ENCODE measurements at places on chromosomes 5 and 9. TPM values are rescaled to one million over a fixed set of nuclear protein-coding genes. Genes with fewer than 3 reads are reported as not detected.

DNA sequence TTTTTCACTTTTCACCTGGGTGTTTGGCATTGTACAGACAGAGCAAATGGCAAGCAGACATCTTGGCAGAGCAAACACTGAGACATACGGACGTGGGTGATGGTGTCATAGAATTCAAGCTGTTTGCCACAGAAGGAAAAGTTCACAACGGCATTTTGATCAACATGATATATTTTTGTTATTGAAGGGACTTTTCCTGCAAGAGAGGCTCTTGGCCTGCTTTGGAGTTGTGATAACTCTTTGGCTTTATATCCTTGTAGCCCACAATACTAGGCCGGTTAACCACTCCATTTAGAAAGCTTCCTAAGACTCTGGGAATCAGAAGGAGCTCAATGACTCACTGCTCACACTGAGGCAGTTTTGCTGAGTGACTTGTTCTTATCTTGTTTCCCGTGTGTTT, 1038.3 kb downstream of the TLE1 start:
- DNase-seq, result no peak

GRCh38 chr5:168408561-168409305, 77.5 kb upstream of the RARS1 start:
- DNase-seq, result no peak

- DNase-seq, result no peak
These were observed 358.7 kb upstream of the KLF4 start for GRCh38 chr9:107847978-107848964.

DNA sequence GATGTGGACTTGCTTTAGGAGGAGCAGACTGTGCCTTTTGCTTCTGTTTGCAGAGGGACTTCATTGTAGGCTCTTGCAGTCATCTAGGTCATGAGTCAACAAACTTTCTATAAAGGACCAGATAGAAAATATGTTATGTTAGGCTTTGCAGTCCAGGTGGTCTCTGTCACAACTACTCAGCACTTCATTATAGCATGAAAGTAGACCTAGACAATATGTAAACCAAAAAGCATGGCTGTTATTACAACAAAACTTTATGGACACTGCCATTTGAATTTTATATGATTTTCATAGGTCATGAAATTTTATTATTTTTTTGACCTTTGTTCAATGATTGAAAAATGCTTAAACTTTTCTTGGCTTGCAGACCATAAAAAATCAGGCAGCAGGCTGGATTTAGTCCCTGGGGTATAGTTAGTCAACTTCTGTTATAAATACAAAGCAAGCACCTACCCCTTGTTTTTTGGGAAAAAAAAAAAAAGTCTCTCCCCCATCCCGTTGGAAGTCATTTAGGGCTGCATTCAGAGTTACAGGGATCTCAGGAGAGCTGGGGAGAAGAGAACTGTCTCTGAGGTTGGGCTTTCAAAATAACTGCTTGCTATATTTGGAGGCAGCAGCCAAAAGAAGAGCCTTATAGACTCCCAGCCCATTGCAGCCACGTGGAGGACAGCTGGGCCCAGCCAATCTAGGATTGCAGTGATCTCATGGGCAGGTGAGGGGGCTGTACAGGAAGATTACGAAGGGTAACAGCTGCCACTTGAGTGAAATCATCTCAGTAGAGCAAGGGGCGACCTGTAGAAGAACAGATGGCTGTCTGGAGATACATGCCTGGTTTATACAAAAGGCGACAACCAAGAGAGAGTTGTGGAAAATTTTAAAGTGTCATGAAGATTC, 136.6 kb upstream of the TNC start:
- no peak for DNase-seq

Gene LTC4S
- total RNA-seq, result 0.79 TPM

Gene NUTM2F
- total RNA-seq, result not detected

- no peak for DNase-seq
These were observed 267.1 kb downstream of the GADD45G start for GRCh38 chr9:89871871-89872331.

Gene CDC25C
- total RNA-seq, result 0.79 TPM

Gene SLC6A18
- not detected for total RNA-seq

GRCh38 chr9:14170973-14171596, 142.9 kb downstream of the NFIB start:
- DNase-seq, result no peak

Gene ADAMTS19
- total RNA-seq, result not detected

DNA sequence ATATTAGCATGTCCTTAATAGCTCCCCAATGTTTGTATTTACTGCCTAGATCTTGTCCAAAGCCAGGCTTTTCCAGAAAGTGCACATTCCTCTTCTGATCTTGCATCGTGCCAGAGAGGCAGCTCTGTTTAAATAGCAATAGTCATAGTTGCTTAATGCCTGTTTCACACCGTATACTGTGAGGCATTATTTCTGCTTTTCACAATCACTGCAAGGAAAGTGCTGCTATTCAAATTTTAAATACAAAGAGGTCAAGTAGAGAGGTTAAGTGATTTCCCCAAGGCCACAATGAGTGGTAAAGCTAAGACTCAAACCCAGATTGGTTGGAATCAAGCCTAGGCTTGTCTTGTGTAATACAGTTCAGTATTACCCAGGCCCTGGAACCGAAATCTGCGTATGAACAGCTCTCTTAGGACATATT, 153.6 kb downstream of the SNX18 start:
- no peak for DNase-seq

DNA sequence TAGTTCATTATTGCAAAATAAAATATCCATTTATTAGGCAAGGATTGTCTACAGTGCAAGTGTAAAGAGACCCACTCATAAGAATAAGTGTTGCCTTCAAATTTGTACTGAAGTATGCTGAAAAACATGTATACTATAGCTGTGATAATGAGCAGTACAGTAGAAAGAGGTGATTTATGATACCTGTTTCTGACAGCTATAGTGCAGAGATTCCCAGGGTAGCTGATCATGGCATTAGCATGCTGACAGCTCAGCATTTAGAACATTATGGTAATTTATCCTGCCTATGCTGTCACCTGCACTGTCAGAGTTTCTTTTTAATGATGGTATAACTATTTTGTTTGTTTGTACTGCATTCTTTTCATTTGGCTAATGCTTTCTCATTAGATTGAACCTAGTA, 177.6 kb upstream of the TLX3 start:
- DNase-seq, result no peak

Gene GOLGA1
- total RNA-seq, result 6.9 TPM

GRCh38 chr5:107217721-107218130, 453.0 kb downstream of the EFNA5 start:
- DNase-seq, result no peak

- DNase-seq, result peak; percentile 93
These were observed 168.5 kb upstream of the TARS1 start for GRCh38 chr5:33272288-33272687.

Gene TAF11L5
- total RNA-seq, result not detected

DNA sequence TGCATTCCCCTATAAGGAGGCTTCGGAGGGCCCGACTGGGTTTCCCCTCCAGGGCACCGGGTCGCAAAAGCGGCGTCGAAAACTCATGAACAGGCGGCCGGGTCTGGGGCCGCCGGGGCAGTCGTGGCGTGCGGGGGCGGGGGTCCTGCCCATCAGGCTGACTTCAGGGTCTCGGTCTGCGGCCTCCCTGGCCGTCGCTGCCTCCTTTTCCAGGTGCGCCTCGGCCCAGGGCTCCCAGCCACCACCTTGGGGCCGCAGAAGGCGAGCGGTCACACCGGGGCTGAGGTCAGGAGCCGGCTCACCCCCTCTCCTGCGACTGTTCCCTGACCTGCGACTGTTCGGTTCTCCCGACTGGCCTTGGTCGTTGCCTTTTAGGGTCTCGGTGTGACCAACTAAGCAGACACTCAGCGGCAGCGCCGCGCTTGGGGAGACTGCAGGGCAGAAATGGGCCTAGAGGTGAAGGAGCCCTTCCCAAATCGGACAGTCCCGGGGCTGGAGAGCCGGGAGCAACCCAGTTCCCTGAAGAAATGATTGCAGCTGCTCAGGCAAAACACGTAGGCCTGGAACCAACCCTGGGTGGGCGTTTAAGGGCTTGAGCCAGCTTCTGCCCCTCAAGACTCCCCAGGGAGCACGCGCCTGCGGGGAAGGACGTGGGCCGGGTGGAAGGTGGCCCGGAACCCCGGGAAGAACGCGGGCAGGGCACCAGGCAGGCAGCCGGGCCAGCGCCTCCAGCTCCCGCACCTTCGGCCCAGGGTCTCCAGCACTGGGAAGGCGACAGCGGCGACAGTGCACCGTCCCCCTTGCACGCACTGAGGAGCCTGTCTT, 11.2 kb downstream of the IRX2 start:
- DNase-seq, result no peak

DNA sequence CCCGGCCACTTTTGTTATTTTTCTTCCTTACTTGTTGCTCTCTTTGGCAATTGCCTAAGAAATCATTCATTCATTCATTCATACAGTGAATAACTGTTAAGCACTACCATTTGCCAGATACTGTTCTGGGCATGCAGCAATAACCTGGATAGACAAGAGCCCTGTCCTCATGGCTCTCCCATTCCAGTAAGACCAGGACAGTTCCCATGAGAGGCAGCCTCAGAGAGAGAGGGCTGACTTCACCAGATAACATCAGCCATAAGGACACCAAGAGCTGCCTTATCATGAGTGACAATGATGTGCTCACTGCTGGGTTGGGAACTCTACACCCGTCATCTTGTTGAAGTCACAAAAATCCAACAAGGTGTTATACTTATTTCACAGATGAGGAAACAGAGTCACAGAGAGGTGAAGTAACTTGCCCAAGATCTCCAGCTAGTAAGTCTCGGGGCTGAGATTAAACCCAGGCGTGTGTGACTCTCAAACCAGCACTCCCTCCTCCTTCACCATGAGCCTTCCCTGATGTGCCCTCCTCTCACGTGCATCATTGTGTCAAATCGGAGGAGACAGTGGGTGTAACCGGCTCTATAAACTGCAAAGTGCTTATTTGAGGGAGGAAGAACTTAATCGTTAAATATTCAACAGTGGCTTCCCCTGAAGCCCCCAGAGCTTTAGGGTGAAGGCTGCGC, 61.1 kb upstream of the TBC1D2 start:
- DNase-seq, result no peak

GRCh38 chr9:98657897-98658296, 50.8 kb downstream of the GABBR2 start:
- DNase-seq, result no peak

DNA sequence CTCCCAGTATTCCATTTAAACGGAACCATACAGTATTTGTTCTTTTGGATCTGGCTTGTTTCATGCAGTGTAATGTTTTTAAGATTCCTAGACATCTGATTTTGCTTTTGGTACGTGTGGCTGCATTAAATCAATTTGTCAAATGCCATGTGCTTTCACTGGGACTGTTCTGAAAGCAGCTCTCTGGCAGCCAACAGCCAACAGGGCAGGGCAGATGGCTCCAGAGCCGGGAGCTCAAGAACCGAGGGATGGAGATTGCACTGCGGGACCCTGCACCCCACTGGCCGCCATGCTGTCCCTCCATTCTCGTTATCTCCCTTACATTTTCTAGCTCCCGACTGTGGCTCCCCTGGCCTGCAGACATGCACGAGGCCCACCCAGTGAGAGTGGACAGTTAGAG, 33.4 kb upstream of the AIF1L start:
- no peak for DNase-seq

DNA sequence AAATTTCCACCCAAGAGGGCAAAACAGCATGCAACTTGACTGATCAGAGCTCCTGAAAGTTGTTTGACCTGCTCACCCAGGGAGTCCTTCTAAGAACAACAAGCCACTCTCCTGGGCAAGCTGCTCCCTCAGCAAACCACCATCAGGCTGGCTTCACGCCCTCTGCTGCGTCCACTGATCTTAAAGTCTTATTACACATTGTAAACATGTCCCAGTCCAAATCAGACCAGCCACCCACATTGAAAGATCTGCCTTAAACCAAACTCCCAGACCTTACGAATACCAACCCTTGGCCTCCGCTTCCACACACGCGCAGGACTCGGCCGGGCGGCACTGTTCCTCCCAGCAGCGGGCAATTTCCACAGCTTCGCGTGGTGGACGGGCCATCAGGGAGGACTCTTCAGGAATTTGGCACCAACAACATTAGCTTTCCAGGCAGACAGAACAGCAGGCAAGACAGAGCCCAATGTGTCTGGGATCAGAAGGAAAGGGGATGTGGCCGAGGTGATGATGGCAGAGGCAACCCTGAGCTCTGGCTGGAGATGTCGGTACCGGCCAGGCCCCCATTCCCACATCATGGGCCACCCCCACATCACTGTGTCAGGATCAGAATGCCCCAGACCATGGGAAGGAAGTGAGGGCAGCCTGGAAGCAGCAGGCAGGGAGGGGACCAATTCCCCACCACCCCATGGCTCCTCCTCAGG, 56.8 kb downstream of the SEMA4D start:
- DNase-seq, result no peak

DNA sequence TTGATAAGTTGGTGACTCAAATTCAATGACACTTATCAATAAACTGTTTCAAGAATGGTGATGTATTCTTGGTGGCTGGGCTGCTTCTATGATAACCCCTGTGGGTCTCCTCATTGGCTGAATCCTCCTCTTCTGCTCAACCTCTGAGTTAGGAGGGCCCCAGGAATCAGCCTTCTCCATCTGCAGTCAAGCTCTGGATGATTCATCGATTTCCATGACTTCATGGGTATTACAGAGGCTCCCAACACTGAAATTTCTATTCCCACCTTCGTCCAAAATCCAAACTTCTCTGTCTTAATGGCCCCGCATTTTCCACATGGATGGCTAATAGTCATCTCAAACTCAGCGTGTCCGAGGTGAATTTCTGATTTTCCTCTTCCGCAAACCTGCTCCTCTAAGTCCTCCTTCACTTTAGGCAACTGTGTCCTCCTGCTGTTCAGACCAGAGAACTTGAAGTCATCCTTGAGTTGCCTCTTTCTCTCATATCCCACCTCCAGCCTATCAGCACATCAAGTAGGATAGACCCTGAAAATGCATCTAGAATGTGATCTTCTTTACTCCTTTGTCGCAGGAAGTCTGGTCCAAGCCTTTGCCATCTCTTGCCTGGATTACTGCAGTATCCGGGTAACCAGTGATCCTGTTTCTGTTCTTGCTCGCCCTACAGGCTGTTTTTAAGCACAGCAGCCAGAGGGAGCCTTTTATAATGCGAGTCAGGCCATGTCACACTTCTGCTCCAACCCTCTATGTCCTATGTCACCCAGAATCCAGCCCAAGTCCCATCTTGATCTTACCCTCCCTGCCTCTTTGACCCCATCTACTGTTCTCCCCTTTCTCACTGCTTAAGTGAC, 41.4 kb upstream of the IL7R start:
- DNase-seq, result peak; percentile 61

GRCh38 chr5:17847286-17847685, 213.0 kb downstream of the TAF11L14 start:
- no peak for DNase-seq

Gene ADGRD2
- total RNA-seq, result not detected

DNA sequence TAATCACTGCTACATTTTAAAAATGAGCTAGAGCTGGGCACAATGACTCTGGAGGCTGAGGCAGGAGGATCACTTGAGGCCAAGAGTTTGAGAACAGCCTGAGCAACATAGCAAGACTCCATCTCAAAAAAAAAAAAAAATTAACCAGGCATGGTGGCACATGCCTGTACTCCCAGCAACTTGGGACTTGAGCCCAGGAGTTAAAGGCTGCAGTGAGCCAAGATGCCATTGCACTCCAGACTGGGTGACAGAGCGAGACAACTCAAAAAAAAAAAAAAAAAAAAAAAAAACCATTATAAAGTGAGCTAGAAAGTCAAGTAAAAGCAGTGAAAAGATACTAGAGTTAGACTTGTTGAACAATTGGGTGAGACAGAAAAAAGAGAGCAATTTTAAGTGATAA, 28.2 kb downstream of the FEM1C start:
- DNase-seq, result no peak

Gene CAMK4
- total RNA-seq, result 0.44 TPM

Gene SNCAIP
- total RNA-seq, result 10.7 TPM
